Right lobe of liver (tissue), 6 donors: ENCODE measurements at places on chromosomes 3 and 15. TPM values are rescaled to one million over a fixed set of nuclear protein-coding genes. Genes with fewer than 3 reads are reported as not detected.

Gene RNF7
- 35.7 TPM for total RNA-seq

DNA sequence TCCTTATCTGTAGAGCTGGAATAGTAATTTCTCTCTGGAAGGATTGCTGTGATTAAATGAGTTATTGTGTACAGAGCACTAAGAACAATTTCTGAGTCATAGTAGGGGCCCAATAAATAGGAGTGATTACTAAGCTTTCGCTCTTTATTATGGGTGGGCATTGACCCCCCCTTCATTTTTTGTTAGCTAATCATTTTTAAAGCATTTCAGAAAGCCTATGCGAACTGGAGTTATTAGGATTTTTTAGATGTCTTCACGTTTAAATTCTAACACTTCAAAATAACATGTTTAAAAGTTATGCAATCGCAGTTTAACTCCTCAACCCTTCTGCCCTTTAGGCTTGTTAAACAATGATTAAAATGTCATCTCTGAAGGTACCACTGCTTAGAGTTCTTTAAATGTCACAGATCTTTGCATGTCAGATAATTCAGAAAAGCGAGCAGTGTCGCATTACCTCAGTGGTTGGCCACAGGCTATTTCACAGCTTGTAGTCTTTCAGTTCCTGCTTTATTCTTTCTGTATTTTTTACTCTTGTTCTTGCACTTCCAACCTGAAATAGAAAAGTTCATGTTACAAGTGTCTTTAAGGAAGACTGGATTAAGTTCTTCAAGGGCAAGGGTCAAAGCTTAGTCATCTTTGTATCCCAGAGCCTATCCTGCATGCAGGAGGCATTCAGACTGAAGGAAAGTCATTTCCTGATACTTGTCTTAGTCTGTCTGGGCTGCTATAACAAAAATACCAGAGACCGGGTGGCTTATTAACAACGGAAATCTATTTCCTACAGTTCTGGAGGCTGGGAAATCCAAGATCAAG lies 102.9 kb downstream of the FNDC3B start:
- H3K4me1 ChIP-seq: no peaks in the 10 kb centered on the region
- no peak overlapping the region for H3K4me3 ChIP-seq
- no peaks in the 10 kb centered on the region for H3K36me3 ChIP-seq
- no peaks in the 10 kb centered on the region for H3K27me3 ChIP-seq

Gene LRRC31
- 0.78 TPM for total RNA-seq

- H3K4me1 ChIP-seq: no peaks in the 10 kb centered on the region
- H3K4me3 ChIP-seq: no peak overlapping the region
- no peaks in the 10 kb centered on the region for H3K27me3 ChIP-seq
- no peak overlapping the region for H3K27ac ChIP-seq
- no peaks in the 10 kb centered on the region for H3K36me3 ChIP-seq
These were observed 166.6 kb downstream of the ANO10 start for GRCh38 chr3:43455233-43455632.

DNA sequence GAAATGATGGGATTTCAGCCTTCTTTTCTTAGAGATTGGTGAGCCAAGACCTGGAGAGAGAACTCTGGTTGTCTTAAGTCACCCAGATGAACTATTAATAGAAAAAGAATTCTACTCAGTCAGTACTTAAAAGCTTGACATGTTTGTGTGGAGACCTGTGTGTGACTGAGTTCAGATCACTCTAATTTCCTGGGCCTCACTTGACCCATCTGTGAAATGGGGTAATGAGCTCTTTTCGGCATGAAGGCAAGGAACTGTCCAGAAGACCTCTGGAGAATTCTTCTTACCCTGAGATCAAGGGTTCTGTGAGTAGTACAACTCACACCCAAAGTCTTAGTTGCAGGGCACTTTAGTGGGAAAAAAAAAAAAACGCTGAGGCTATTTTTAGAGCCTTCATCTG lies 92.9 kb downstream of the LPP start:
- H3K27me3 ChIP-seq: no peaks in the 10 kb centered on the region
- DNase-seq: no peak
- H3K4me3 ChIP-seq: no peak overlapping the region
- H3K4me1 ChIP-seq: no peaks in the 10 kb centered on the region

DNA sequence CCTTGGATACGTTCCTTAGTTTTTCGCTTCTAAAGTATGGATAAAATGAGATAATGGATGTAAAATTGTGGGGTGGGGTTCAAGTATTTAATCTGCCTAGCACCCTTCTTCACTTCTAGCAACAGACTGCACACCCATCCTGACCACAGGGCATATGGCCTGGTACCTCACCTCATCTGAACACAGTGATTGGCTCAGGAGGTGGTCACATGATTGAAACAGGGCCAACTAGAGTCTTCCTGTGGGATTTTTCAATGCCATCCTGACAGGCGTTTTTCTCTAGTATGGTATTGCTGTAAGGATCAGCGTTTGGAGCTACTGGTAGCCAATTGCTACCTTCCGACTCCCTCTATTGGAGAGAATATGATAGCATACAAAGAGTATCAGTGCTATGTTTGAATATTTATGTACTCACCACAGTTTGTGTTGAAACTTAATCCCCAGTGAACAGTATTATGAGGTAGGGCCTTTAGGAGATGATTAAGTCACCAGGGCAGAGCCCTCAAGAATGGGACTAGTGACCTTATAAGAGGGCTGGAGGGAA lies 172.2 kb downstream of the PPM1L start:
- no peak overlapping the region for H3K4me3 ChIP-seq
- no peak overlapping the region for H3K27ac ChIP-seq
- no peaks in the 10 kb centered on the region for H3K36me3 ChIP-seq
- H3K27me3 ChIP-seq: no peaks in the 10 kb centered on the region
- no peaks in the 10 kb centered on the region for H3K4me1 ChIP-seq

- no peak for DNase-seq
- H3K27me3 ChIP-seq: no peaks in the 10 kb centered on the region
- H3K4me1 ChIP-seq: no peaks in the 10 kb centered on the region
- H3K27ac ChIP-seq: no peak overlapping the region
- peaks cover 4% of the 10 kb centered on the region for H3K36me3 ChIP-seq
These were observed 22.1 kb downstream of the OSBPL11 start for GRCh38 chr3:125573216-125573615.

GRCh38 chr15:72888211-72888610 lies 104.7 kb upstream of the ADPGK start:
- H3K4me3 ChIP-seq: no peak overlapping the region
- no peaks in the 10 kb centered on the region for H3K4me1 ChIP-seq
- H3K27ac ChIP-seq: no peak overlapping the region
- no peak for DNase-seq
- no peaks in the 10 kb centered on the region for H3K27me3 ChIP-seq
- H3K36me3 ChIP-seq: no peaks in the 10 kb centered on the region

Gene STRIT1
- total RNA-seq: not detected

- no peak overlapping the region for H3K4me3 ChIP-seq
- H3K4me1 ChIP-seq: no peaks in the 10 kb centered on the region
- no peak overlapping the region for H3K27ac ChIP-seq
- no peak for DNase-seq
- H3K36me3 ChIP-seq: no peaks in the 10 kb centered on the region
These were observed 27.8 kb downstream of the MAGEF1 start for GRCh38 chr3:184683900-184684560.
